ENCODE measurements at places on chromosomes 6 and 20. TPM values are rescaled to one million over a fixed set of nuclear protein-coding genes. Genes with fewer than 3 reads are reported as not detected.

DNA sequence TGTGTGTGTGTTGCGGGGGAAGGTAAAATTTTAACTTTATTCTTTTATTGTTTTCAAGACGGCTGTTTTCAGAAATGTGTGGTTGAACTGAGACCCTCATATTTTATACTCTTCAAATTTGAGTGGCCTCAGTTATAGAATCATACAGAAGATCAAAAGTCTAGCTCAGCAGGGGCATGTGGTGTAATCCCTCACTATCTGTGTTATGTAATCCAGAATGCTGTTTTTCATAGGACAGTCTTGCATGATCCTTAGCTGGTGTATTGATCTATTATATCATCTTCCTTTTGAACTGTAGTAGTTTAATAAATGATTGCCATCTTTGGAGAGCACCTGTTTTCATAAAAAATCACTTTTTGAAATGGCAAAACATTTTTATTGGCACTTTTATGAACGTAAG, 1.4 kb downstream of the PLCB4 start:
- DNase-seq: no peak

DNA sequence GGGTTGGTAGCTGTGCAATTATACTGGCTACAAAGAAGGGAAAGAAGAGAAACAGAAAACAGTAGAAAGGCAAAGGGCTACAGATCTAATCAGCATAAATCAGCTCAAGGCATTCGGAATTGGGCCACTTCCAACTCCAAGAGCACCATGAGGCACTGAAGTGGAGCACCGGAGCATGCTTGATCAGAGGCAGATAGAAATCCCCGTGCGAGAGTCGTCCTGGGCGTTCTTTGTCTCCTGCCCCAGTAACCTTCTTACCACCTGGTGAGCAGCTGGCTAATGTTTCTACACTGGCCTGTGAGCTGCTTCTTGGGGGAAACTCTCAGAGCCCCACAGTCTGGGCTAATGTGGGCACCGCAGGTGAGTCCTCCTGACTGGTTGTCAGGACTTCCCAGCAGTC, 16.7 kb downstream of the NEDD9 start:
- no peak for DNase-seq

PTCRA gene
- not detected for total RNA-seq

TRIM10 gene
- total RNA-seq: not detected

All from cardiac muscle cell (in vitro differentiated cells and primary cell).